ENCODE measurements at places on chromosomes 1 and 21. TPM values are rescaled to one million over a fixed set of nuclear protein-coding genes. Genes with fewer than 3 reads are reported as not detected.

GRCh38 chr1:247401310-247402119, 14.5 kb upstream of the NLRP3 start:
- no peak overlapping the region for H3K27ac ChIP-seq
- H3K4me1 ChIP-seq: peaks cover 1% of the 10 kb centered on the region
- H3K36me3 ChIP-seq: no peaks in the 10 kb centered on the region
- H3K27me3 ChIP-seq: peaks cover 1% of the 10 kb centered on the region
- no peak for DNase-seq
- H3K4me3 ChIP-seq: no peak overlapping the region

- H3K27ac ChIP-seq: no peak overlapping the region
- peaks cover 4% of the 10 kb centered on the region for H3K27me3 ChIP-seq
- no peaks in the 10 kb centered on the region for H3K36me3 ChIP-seq
- no peak for DNase-seq
- H3K4me3 ChIP-seq: no peak overlapping the region
Measured at GRCh38 chr1:183241471-183241870, 55.4 kb downstream of the LAMC2 start.

GRCh38 chr1:189682591-189682990, 795.1 kb downstream of the BRINP3 start:
- no peak overlapping the region for H3K4me3 ChIP-seq
- DNase-seq: no peak
- H3K27ac ChIP-seq: no peak overlapping the region
- no peaks in the 10 kb centered on the region for H3K27me3 ChIP-seq
- H3K36me3 ChIP-seq: no peaks in the 10 kb centered on the region
- no peaks in the 10 kb centered on the region for H3K4me1 ChIP-seq

Gene GNAI3
- 7.5 TPM for total RNA-seq

- peaks cover 21% of the 10 kb centered on the region for H3K36me3 ChIP-seq
- H3K4me3 ChIP-seq: peak overlapping the region; percentile 37
- no peak for DNase-seq
- peak overlapping the region; percentile 32 for H3K27ac ChIP-seq
Measured at GRCh38 chr1:227766653-227767277, 31.5 kb downstream of the SNAP47 start.

- H3K27ac ChIP-seq: peak overlapping the region; percentile 30
- H3K27me3 ChIP-seq: peaks cover 11% of the 10 kb centered on the region
- H3K36me3 ChIP-seq: no peaks in the 10 kb centered on the region
- DNase-seq: peak; percentile 85
Measured at GRCh38 chr1:160169553-160170399, 18.4 kb downstream of the ATP1A4 start.

GRCh38 chr1:206769304-206769731, 1.3 kb upstream of the IL19 start:
- peak; percentile 88 for DNase-seq
- H3K4me3 ChIP-seq: peak overlapping the region; percentile 8
- H3K4me1 ChIP-seq: peaks cover 83% of the 10 kb centered on the region
- peak overlapping the region; percentile 8 for H3K27ac ChIP-seq
- H3K27me3 ChIP-seq: peaks cover 12% of the 10 kb centered on the region

Gene CD101
- 3.2 TPM for total RNA-seq

- H3K27me3 ChIP-seq: peaks cover 3% of the 10 kb centered on the region
- DNase-seq: no peak
- no peaks in the 10 kb centered on the region for H3K36me3 ChIP-seq
- no peak overlapping the region for H3K4me3 ChIP-seq
Measured at GRCh38 chr21:38280454-38280853, 23.7 kb downstream of the KCNJ15 start.

Gene FHAD1
- total RNA-seq: 0.07 TPM

DNA sequence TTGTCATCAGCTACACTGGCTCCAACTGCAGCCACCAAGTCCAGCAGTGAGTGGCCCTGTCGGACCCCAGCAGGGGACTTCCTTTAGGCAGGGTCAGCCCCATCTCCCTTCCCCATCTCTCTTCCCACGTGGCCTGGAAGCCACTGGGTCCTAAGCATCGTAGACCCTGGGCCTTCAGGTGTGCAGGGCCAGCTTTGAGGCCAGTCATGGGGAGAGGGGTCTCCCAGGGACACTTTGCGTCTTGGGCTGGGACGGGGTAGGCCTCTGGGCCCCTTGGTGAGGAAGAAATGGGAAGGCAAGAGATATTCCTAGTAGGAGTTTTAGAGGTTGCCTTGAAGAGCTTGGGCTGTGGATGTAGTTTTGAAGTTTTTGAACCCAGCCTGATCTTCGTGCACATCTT, 12.1 kb upstream of the MIIP start:
- no peak overlapping the region for H3K27ac ChIP-seq
- H3K4me1 ChIP-seq: peaks cover 2% of the 10 kb centered on the region
- no peak overlapping the region for H3K4me3 ChIP-seq

GRCh38 chr1:113975211-113975895, 3.9 kb upstream of the OLFML3 start:
- no peaks in the 10 kb centered on the region for H3K27me3 ChIP-seq
- peaks cover 29% of the 10 kb centered on the region for H3K36me3 ChIP-seq
- no peak overlapping the region for H3K4me3 ChIP-seq
- peaks cover 49% of the 10 kb centered on the region for H3K4me1 ChIP-seq
- peak; percentile 34 for DNase-seq

- peaks cover 6% of the 10 kb centered on the region for H3K36me3 ChIP-seq
- H3K4me3 ChIP-seq: peak overlapping the region; percentile 43
- H3K27me3 ChIP-seq: no peaks in the 10 kb centered on the region
- DNase-seq: peak; percentile 38
- H3K27ac ChIP-seq: peak overlapping the region; percentile 70
Measured at GRCh38 chr1:224168859-224169380, 14.1 kb upstream of the DEGS1 start.

Measured in activated CD8-positive, alpha-beta T cell treated with anti-CD3 and anti-CD28 coated beads for 36 hours (primary cell).